Chondrocyte (in vitro differentiated cells): ENCODE measurements at places on chromosomes 5 and 9.
A peak's percentile ranks its signal among the peaks of the same experiment; 100 is the strongest.

GRCh38 chr9:32092031-32092430, 292.4 kb upstream of the ACO1 start:
- DNase-seq: no peak
- no peaks in the 10 kb centered on the region for H3K27me3 ChIP-seq

DNA sequence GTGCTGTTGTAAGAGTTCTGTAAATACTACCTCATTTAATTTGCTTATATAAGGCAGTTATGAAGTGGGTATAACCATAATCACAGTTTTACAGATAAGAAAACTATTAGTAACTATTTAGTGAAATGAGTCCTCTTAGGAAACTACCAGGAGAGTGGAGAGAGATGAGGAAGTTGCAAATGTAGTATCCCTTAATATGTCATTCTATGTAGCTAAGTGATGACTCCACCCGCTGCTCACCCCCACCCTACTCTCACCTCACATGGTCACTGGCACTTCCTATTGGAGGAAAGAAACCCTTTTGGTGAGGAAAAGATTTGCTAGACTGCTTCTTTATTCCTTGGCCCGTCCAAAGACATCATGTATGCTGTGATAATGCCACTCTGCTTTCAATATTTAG, 241.8 kb upstream of the SLC24A2 start:
- peaks cover 4% of the 10 kb centered on the region for H3K4me1 ChIP-seq
- no peak overlapping the region for H3K27ac ChIP-seq
- H3K4me3 ChIP-seq: no peak overlapping the region
- H3K27me3 ChIP-seq: no peaks in the 10 kb centered on the region

DNA sequence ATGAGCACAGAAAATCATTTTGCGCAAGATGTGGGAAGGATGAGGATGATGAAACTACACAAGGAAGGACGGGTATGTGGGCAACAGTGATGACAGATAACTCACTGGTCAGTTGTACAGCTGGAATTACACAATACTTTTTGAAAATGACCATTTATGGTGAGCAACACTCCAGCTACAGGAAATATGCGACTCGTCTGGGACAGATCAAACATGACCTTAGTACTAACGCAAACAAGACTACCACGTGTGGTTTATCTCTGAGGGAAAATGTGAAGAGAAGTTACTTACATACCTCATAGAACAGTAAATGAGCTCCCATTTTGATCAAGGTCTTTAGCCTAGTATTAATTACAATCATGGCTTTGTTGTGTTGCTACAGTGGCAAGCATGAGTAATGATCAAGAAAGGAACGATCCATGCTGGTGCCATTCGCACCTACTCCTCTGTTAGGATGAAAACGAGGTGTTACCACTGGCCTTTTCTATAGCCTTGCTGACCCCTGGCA, 456.9 kb downstream of the BNC2 start:
- peaks cover 27% of the 10 kb centered on the region for H3K4me1 ChIP-seq
- DNase-seq: no peak
- no peak overlapping the region for H3K27ac ChIP-seq
- H3K4me3 ChIP-seq: no peak overlapping the region
- H3K27me3 ChIP-seq: no peaks in the 10 kb centered on the region

- DNase-seq: no peak
- no peaks in the 10 kb centered on the region for H3K36me3 ChIP-seq
- peak overlapping the region; percentile 79 for H3K4me3 ChIP-seq
- H3K27me3 ChIP-seq: peaks cover under 1% of the 10 kb centered on the region
- peaks cover 23% of the 10 kb centered on the region for H3K4me1 ChIP-seq
Observed at GRCh38 chr5:43193181-43193893, 1.3 kb downstream of the NIM1K start.

DNA sequence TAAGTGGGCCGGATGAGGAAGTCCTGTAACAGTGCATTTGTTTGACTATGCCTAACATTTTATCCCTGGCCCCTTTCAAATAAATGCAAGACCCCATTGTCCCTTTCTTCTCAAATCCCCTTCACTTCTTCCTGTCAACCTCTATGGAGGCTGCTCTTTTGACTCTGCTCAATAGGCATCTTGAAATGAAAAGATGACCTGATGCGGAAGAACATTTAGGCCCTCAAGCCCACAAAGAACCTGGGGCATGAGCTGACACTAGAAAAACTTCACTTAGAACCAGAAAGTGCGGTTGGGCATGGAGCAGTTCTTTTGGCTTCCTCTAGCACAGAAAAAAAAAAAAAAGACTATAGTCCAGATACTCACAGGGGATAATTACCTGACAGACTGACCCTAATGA, 1434.7 kb upstream of the WWC1 start:
- no peaks in the 10 kb centered on the region for H3K27me3 ChIP-seq
- no peaks in the 10 kb centered on the region for H3K36me3 ChIP-seq
- DNase-seq: no peak
- no peak overlapping the region for H3K4me3 ChIP-seq
- no peaks in the 10 kb centered on the region for H3K4me1 ChIP-seq

DNA sequence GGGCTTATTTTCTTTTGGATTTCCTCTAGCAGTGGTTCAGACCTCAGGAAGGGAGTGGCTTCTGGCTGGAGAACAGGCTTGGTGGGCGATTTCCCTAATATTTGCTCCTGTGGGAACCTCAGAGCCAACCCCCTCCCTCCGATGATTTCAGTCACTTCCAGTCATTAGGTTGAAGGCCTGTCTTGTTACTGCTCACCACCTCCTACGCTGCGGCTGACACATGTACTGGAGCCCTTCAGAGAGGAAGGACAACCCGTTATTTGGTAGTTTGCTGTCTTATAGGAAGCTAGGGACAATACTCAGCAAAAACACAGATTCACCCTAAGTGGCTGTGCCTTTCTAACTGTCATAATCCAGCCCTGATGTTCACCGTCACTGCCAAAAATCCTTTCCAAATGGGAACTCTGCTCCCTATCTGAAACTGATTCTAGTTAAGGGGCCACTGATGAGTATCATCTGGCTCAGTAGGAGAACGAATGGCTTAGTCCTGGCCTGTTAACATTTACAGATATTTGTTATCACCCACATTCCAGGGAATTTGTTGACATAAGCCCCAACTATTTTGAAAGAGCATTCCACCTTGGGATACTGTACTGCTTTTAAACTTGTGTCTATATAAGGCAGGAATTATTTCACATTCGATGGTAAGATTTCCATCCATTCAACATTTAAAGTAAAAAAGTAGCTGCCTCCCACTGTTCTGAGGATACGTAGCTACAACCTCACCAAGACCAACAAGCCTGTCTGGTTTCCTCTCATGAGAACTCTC, 29.3 kb upstream of the ANKH start:
- peak overlapping the region; percentile 98 for H3K27ac ChIP-seq
- peaks cover 25% of the 10 kb centered on the region for H3K4me1 ChIP-seq
- H3K27me3 ChIP-seq: no peaks in the 10 kb centered on the region
- no peak for DNase-seq
- H3K4me3 ChIP-seq: no peak overlapping the region

DNA sequence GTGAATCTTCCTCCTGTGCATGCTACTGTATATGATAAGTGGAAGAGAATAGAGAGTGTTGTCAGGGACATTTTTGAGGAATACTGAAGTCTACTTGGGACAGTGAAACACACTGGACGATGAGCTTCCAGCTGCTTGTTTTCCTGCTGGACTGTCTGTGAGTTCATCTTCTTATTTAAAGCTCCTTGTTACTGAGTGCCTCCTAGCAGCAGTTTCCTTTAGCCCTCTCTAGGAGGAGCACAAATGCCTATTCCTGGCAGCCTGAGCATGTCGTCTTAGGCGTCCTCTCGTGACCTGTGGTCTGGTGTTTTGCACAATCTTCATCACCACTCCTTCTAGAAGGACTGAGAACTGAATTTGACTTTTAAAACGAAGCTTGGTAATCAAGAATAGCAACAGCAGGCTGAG, 43.8 kb downstream of the ANKRD33B start:
- no peaks in the 10 kb centered on the region for H3K27me3 ChIP-seq
- H3K27ac ChIP-seq: peak overlapping the region; percentile 81
- no peak overlapping the region for H3K4me3 ChIP-seq
- H3K36me3 ChIP-seq: no peaks in the 10 kb centered on the region
- no peak for DNase-seq

GRCh38 chr9:121271368-121272341, 3.7 kb downstream of the GSN start:
- H3K4me3 ChIP-seq: peak overlapping the region; percentile 61
- peak overlapping the region; percentile 95 for H3K27ac ChIP-seq
- H3K27me3 ChIP-seq: no peaks in the 10 kb centered on the region
- peaks cover 86% of the 10 kb centered on the region for H3K4me1 ChIP-seq
- peaks cover 3% of the 10 kb centered on the region for H3K36me3 ChIP-seq

GRCh38 chr5:173750538-173751265, 134.3 kb upstream of the BOD1 start:
- H3K36me3 ChIP-seq: no peaks in the 10 kb centered on the region
- no peak overlapping the region for H3K4me3 ChIP-seq
- no peak for DNase-seq
- peaks cover 14% of the 10 kb centered on the region for H3K4me1 ChIP-seq
- H3K27ac ChIP-seq: no peak overlapping the region

GRCh38 chr5:122259995-122260394, 52.0 kb upstream of the SNCAIP start:
- no peak overlapping the region for H3K27ac ChIP-seq
- no peak for DNase-seq
- no peak overlapping the region for H3K4me3 ChIP-seq
- H3K4me1 ChIP-seq: peaks cover 21% of the 10 kb centered on the region

DNA sequence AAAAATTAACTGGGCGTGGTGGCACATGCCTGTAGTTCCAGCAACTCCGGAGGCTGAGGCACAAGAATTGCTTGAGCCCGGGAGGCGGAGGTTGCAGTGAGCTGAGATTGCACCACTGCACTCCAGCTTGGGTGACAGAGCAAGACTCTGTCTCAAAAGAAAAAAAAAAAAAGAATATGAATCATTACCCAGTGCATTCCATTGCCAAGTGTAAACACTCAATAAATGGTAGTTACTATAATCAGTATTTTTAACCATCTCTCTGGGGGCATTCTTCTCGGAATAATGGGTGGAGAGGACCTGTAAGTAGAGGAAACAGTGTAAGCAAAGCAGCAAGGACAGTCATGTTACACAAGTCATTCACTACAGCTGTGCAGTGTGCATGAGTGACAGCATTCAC, 13.8 kb upstream of the RANBP17 start:
- peaks cover 23% of the 10 kb centered on the region for H3K4me1 ChIP-seq
- no peaks in the 10 kb centered on the region for H3K27me3 ChIP-seq
- H3K4me3 ChIP-seq: no peak overlapping the region
- no peaks in the 10 kb centered on the region for H3K36me3 ChIP-seq
- no peak overlapping the region for H3K27ac ChIP-seq

DNA sequence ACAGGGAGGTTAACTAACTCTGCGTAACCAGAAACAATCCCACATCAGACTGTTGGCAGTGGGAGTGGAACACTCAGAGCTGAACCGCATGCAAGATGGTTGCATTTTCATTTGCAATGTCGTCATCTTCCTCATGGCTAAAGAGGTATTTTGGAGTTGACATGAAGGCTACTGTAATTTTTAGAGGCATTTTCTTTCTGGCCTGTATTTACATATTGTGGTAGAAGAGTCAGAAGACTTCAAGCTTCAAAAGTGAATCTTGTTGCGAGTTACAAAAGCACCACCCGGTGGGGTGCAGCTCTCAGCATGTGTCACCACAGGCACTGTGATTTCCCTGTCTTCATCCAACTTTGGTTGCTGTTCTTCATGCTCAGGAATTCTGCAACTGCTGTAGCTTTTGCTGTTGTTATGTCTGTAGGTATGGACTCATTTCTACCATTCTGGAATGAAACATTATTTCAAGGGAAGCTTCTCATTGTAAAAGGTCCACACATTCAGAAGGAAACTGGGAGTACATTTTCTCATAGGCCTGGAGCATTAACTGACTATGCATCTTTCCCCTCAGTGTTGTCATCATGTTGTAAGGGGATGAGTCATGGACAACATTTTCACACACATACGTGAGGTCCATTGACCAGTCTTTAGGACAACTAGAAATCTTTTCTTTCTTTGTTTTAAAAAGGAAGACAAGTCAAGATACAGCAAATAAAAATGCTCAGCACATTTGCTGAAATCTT, 35.4 kb upstream of the GDNF start:
- H3K36me3 ChIP-seq: peaks cover 2% of the 10 kb centered on the region
- H3K4me3 ChIP-seq: no peak overlapping the region
- DNase-seq: no peak
- H3K4me1 ChIP-seq: peaks cover 5% of the 10 kb centered on the region
- H3K27ac ChIP-seq: no peak overlapping the region
